ENCODE measurements at places on chromosomes 5 and 9.

GRCh38 chr9:125172031-125172755 is 17.4 kb downstream of the PPP6C start:
- no peak for DNase-seq

DNA sequence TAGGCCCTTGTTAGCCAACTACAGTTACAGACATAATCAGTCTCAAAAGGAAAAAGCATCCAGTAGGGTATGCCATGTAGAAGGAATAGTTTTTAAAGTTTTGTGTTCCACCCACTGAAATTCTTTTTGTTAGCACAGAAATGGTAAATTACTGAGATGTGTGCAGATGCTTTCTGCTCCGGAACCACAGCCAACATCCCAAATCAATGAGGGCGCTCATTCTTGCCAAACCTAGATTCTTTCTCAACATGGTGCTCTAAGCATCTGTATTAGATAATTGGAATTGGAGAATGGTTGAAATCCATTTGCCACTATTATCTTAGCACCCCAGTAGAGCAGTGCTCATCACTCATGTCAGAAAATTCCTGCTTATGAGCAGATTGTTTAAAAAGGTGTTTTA is 127.8 kb downstream of the SEC61B start:
- no peak for DNase-seq

DNA sequence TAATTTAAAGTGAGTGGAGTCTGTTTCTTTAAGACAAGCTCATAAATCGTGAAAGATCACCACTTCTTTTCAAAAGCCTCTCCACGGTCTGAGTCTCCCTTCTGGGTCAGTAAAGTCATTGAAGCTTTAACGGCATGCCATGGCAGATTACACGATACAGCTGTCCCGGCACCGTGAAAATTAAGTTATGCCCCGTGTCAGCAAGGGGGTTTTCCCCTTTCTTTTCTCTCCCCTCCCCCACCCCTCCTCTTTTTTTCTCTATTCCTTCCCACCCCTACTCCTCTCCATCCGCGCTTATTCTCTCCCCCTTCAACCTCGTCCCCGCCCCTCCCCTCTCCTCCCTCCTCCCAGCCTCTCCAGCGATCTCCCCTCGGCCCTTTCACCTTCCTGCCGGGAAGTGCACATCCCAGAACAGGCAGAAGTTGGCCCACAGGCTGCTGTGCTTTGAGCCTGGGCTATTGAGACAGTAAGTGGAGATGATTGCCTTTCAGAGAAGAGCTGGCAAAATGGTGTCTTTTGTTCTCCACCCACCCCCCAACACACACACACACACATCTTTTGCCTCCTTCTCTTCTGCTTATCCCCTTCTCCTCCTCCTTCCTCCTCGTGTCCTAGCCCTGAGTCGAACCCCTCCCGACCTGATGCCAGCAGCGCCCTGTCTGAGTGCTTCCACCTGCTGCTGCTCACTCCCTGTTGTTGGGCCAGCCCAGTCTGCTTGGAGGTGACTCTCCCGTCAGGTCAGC is 44.1 kb downstream of the GAS1 start:
- no peak for DNase-seq

- DNase-seq: no peak
Observed at GRCh38 chr9:132187121-132187620, 25.3 kb downstream of the NTNG2 start.

- DNase-seq: no peak
Observed at GRCh38 chr5:154300207-154300883, 109.8 kb downstream of the GALNT10 start.

Measured in stimulated activated CD4-positive, alpha-beta T cell treated with anti-CD3 and anti-CD28 coated beads, TNF-alpha, amount 100 ng/mL, for 1 hour (primary cell).